ENCODE measurements at places on chromosomes 6 and 20.

DNA sequence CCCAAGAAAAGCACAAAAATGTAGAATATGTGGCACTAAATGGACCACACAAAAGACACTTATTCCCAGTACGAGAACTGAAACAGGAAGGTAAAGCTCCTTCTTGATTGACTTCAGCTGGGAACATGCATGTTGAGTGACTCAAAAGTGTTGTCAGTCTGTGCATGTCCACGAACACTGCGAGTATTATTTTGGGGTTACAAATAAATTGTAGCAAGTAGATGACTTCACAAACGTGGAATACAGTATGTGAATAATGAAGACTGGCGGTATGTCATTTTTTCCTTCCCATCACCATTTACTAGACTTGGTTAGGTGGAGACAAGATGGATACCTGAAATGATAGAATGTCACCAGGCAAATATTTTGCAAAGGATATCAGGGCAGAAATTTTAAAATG, 45.4 kb downstream of the L3MBTL3 start:
- DNase-seq = no peak

DNA sequence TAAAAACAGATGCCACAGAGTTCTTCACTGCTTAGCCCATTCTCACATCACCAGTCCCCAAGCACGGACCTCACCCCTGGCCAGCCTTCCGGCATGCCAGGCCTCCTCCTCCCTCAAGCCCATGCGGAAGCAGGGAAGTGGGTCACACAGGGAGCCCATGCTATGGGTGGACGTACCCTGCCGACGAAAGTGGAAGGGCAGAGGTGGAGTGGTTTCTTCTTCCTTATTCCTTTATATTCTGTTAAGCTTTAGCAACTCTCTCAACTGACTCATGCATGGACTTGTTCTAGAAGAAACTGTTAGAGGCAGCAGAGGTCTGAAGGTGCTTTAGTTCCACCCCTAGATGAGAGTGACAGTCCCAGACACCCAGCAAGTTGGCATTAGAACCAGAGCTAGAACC, 118.6 kb downstream of the LY86 start:
- DNase-seq = peak; percentile 76

DNA sequence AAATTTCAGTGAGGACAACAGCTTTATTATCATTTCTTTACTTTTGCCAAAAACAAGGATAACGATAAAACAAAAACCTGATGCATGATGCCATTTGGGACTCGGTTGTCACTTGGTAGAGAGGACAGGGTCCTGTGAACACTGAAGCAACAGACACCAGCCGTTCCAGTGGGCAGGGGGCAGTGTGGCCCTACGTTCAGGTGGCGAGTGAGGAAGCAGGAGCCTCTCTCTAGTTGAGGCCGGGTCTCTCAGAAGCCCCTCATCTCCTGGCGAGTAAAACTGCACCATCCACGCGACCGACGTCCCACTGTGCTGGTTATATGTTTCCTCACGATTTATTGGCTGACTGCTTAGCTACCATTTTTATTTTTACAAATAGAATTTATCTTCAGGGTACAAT, 231.6 kb downstream of the THBS2 start:
- DNase-seq = peak; percentile 8

DNA sequence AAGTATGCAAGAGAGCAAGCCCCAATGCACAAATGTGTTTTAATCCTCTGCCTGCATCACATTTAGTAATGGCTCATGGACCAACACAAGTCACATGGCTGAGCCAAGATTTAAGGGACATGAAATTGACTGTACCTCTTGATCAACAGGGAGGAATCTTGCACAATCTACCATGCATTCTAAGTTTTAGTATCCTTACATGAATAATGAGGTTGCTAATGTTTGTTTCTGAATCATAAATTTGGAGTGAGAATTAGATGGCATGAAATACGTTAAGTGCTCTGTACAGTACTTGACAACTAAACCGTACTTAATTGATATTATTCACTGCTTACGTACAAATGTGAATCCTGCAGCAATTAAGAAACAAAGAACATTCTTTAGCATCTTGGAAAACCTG, 553.8 kb upstream of the JAG1 start:
- no peak for DNase-seq

- peak; percentile 38 for DNase-seq
Observed at GRCh38 chr6:34318499-34319470, 70.0 kb upstream of the SMIM29 start.

DNA sequence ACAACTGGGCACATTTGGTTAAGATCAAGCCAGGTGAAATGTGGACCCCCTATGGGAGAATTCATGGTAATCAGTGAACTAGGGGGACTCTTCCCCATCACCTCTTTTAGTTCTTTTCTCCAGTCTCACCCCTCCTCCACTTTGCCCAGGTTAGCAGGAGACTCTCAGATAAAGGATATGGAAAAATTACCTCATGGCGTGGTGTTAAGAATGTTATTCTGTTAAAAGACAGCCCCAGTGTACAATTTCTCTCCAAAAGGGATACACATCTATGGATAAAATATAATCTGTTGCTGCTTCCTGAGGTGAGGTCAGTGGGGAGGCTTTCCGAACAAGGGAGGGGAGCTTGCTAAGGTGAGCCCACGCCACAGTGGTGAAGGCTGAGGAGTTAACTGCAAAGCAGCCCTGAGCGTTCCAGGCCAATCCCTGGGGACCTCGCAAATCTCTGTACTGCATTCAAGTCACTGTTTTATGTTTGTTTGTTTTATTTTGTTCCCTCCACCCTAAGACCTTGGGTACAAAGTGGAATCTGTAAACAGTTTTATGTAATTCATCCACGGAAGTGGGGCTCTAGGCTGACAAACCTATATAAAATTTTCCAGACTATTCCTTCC, 52.0 kb downstream of the ADGRF1 start:
- DNase-seq = no peak

GRCh38 chr6:13766201-13766634, 48.1 kb downstream of the MCUR1 start:
- no peak for DNase-seq

GRCh38 chr6:21423106-21423854, 170.3 kb upstream of the SOX4 start:
- no peak for DNase-seq

DNA sequence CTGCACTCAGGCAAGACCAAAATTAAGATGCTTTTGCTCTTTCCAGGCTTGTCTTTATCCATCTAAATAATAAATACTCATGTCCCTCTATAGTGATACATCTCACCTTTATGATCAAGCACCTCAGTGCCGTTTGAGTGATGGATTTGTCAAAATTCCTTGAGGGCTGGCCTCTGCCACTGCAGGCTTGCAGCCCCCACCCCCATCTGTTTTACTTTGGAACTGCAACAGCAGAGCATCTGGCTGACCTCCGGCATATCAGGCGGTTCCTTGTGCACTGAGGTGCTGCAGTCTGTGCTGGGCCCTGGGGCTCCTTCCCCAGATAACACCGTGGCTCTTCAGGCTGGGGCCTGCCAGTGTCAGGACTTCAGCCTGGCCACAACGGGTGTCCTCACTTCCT, 386.9 kb downstream of the CDH26 start:
- no peak for DNase-seq

DNA sequence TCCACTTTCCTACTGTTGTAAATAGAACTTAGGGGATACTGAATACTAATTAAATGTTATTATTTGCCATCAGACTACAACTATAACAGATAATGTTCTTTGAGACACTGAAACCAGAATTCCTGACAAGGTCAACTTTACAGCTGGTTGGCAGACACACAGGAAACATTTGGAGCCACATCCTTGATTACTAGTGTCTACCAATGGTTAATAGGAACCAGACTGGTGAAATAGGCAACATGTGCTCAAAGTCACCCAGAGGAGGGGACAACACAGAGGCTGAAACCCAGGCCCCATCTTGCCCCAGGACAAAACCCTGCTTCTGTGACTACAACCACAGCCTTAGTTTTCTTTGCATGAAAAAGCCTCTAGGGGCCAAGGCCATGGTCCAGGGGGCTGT, 47.8 kb upstream of the NT5E start:
- DNase-seq = no peak

DNA sequence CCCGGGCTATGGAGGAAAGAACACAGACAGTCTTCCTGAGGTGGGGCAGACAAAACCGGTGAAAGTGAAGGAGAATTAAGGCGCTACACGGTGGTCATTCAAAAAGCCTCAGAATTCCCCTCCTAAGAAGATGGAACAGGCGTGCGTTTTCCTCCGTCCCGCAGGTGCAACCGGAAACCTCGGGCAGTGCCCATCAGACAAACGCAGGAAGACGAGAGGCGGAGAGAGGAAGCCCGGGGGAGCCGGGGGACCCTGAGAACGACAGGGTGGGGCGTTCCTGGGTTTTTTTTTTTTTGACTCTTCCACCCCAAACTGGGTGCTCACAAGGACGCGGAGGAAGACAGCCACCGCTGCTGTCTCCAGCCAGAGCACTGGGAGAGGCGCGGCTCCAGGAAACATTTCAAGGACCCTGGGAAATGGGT, 25.4 kb downstream of the TTLL2 start:
- DNase-seq = no peak

- peak; percentile 60 for DNase-seq
Observed at GRCh38 chr6:111564482-111564945, 41.2 kb downstream of the TRAF3IP2 start.

- DNase-seq = no peak
Observed at GRCh38 chr6:99416892-99417767, 8.0 kb downstream of the PNISR start.

DNA sequence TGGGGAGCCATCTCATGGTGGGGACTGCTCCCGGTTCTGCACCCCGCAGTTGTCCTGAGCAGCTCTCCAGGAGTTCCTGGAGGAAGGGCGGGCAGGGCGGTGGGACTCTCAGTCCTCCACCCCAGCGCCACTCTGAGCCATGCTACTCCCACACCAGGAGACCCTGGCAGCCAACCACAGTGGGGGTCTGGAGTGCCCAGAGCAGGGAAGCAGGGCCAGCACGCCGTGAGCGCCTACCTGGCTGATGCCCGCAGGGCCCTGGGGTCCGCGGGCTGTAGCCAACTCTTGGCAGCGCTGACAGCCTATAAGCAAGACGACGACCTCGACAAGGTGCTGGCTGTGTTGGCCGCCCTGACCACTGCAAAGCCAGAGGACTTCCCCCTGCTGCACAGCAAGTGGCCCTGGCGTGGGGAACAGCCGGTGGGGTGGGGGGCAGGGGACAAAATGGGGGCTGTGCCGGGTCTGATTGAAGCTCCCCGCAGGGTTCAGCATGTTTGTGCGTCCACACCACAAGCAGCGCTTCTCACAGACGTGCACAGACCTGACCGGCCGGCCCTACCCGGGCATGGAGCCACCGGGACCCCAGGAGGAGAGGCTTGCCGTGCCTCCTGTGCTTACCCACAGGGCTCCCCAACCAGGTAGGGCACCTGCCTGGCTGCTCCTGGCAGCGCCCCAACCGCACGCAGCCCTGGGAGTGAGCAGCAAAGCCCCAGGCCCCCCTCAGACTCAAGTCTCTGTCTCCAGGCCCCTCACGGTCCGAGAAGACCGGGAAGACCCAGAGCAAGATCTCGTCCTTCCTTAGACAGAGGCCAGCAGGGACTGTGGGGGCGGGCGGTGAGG, 1.6 kb upstream of the TNFRSF6B start:
- DNase-seq = no peak

DNA sequence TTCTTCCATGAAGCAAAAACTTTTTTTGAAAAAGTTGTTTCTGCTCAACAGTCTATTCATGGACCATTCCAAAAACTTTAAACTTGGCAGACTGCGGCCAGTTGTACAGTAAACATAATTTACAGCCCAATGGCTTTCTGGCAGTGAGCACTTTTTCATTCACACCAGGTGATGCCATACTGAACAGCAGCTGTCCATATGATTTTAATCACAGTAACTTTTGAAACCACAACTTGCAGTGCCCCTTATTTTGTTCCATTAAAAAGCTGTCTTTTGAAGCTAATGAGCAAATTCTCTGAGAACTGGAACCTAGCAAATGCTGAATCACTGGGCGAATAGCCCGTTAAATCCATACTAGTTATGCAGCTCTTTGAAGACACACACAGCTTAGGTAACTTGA, 576.6 kb downstream of the PTPRT start:
- no peak for DNase-seq

- no peak for DNase-seq
Observed at GRCh38 chr6:84546427-84546914, 217.9 kb downstream of the TBX18 start.

DNA sequence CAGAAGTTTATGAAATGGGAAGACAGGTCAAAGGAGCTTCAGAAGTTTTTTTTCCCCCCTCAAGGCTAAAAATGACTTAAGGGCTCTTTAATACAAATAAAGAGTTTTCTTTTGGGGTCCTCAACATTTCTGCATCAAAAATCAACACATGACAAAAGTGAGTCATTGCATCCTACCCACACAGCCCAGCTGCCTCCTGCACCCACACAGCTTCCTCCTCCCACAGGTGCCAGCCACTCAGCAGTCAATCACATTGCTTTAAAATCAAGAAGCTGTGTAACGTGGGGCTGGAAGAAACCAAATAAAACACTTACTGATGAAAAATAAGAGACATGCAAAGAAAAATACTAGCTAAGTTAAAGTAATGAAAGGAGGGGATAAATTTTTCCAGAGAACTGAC, 68.5 kb downstream of the MAP3K5 start:
- DNase-seq = peak; percentile 65

GRCh38 chr20:52047811-52048764, 143.5 kb downstream of the ZFP64 start:
- no peak for DNase-seq

- DNase-seq = no peak
Observed at GRCh38 chr20:13278812-13279570, 57.9 kb downstream of the ISM1 start.

DNA sequence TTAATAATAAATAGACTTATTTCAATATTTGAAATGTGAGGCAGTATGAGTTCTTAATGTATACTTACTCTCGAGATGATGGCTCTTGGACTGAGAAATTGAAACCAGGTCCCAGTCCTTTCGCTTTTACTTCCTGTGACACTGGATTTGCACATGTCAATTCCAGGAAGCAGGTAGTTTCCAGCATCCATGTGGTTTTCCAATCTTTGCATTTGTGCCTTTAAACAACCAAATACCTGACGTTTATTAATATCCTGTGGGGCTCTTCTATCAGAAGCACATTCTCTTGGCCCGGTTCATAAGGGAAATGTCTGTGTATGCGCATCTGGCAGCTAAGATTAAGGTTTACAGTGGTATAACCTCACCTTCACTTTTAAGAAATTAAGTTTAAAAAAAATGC, 13.1 kb downstream of the UTRN start:
- DNase-seq = no peak

DNA sequence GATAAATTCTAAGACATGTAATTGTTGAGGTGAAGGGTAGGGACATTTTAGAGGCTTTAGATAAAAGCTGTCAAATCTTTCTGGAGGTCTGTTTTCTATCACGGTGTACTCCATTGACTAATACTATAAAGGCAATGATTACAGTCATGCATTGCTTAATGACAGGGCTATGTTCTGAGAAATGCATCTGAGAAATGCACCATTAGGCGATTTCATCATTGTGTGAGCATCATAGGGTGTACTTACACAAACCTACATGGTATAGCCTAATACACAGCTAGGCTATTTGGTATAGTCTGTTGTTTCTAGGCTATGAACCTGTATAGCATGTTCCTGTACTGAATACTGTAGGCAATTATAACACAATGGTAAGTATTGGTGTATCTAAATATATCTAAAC, 71.3 kb upstream of the FYN start:
- DNase-seq = no peak

DNA sequence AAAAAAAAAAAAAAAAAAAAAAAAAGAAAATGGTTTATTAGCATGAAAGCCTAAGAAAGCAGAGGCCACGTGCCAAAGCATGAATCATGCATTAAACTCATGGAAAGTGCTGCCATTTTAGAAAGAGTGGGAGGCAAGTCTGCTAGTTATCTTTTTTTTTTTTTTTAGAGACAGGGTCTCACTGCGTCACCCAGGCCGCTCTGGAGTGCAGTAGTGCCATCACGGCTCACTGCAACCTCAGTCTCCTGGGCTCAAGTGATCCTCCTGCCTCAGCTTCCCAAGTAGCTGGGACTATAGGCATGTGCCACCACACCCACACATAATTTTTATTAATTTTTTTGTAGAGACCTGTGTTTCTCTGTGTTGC, 5.2 kb downstream of the VWA7 start:
- DNase-seq = no peak

Data from Ammon's horn (tissue), 1 donor.